ENCODE measurements at places on chromosomes 6 and 20.

- no peak for DNase-seq
Measured at GRCh38 chr6:13853871-13854270, 39.5 kb upstream of the MCUR1 start.

GRCh38 chr6:170226647-170227046 lies 64.2 kb downstream of the DLL1 start:
- DNase-seq, result no peak

- DNase-seq, result no peak
Measured at GRCh38 chr6:56280126-56280525, 32.7 kb upstream of the COL21A1 start.

GRCh38 chr20:46084805-46085178 lies 5.0 kb downstream of the NCOA5 start:
- no peak for DNase-seq

DNA sequence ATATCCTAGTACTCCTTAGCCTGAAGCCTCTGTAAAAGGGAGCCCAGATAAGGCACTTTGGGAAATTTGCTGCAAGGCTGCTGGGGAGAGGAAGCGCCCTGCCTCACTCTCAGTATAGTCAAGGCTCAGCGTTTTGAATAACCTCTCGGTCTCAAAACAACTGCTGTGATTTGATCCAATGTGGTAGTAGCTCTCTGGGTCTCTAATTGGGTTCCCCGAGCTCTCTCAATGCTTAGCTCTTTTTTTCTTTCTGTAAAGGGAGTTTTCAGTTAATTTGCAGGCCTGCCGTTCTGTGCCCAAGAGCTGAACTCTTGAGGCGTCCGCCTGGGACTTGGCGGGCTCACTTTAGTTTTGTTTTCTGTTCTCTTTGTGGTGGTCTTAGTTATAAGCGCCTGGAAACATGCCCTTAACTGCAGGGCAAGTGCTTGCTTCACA lies 41.2 kb downstream of the ZHX3 start:
- no peak for DNase-seq

DNA sequence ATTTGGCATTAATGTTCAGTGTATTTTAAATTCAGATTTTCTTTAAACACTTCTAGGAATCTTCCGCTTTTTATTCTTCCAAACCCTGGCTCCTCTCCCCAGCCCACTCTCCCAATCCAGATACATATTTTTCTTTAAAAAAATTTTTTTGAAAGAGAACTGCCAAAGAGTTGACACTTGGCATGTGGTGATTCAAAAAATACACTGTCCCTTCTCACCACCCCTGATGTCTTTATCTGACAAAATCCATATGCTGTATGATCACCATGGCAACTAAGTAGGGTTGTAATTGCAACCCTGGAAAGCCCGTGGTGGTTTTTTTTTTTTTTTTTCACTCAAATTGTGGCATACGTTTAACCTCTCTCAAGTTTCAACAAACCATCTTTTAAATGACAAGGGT lies 355.8 kb upstream of the SASH1 start:
- no peak for DNase-seq

DNA sequence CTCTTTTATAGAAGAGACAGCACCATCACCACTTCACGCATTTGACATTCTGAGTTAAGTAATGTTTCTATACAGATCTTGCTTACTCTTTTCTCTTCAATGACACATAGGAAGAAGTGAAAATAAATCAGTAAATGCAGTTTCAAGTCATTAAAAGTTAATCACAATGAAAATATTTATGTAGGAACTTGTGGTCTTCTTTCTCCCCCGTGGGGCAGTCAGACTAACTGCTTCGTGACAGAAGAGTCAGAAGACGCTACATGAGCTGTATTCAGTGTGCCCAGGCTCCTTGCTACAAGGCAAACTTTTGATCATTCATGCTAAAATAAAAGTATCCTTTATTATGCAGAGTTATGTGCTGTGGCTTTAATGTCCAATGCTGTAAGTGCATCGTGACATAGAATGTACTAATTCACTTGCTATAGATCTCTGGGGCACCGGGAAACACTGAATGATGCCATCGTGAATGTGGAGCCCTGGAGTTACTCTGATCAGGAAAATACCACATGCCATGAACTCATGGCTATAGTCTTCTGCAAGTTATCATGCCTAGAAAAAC lies 117.8 kb upstream of the TRAF3IP2 start:
- DNase-seq, result no peak

- DNase-seq, result no peak
Measured at GRCh38 chr6:157787080-157787479, 36.0 kb upstream of the SNX9 start.

GRCh38 chr6:24985323-24985722 lies 49.6 kb upstream of the RIPOR2 start:
- DNase-seq, result no peak

DNA sequence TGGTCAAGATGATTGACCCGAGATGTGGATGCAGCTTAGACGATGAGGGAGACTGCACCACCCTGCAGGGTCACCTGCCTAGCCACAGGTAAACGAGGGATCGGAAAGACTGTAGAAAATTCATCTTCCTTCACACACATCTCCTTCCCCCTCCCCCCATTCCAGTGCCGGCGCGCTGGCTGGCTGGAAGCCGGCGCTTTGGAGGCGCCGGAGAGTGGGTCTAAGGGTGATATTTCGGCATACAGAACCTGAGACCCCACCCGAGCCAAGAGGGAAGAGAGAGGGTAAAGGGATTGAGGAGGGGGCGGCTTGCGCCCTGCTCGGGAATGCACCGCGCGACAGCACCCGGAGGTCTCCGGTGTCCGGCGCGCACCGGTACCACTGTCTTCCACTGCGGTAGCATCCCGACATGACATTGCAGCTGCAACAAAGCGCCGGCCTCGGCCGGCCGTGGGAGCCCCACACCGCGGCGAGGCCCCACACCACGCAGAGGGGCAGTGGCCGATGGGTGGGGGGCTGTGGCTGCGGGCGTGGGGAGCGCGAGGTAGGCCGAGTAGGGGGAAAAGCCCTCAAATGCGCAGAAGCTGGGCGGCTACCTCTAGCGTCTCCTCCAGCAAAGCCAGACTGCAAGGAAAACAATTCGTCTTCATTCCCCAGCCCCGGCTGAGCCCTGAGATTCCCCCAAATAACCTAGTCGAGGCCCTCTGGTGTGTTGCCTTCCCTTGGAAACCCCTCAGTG lies 984 bp downstream of the TNFRSF21 start:
- DNase-seq, result no peak

GRCh38 chr6:161066511-161066910 lies 74.9 kb downstream of the MAP3K4 start:
- DNase-seq, result no peak

DNA sequence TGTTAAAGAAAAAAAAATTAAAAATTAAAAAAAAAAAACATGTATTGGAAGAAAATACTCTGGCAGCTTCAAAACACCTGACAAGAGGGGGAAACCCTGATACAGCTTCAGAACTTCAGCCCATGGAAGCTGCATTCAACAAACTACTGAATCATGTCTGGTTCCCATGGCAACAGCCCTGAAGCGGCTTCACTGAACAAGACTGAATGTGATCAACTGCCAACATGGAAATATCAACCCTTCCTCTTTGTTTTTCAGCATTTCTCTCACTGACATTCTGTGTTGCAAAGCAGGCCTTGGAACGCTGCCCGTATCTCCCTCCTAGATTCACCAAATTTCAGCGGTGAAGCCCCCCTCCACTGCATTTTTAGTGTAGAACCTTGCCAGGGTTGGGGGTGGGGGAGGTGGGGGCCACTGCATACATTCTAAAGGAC lies 91.3 kb upstream of the SHLD1 start:
- DNase-seq, result peak; percentile 6

DNA sequence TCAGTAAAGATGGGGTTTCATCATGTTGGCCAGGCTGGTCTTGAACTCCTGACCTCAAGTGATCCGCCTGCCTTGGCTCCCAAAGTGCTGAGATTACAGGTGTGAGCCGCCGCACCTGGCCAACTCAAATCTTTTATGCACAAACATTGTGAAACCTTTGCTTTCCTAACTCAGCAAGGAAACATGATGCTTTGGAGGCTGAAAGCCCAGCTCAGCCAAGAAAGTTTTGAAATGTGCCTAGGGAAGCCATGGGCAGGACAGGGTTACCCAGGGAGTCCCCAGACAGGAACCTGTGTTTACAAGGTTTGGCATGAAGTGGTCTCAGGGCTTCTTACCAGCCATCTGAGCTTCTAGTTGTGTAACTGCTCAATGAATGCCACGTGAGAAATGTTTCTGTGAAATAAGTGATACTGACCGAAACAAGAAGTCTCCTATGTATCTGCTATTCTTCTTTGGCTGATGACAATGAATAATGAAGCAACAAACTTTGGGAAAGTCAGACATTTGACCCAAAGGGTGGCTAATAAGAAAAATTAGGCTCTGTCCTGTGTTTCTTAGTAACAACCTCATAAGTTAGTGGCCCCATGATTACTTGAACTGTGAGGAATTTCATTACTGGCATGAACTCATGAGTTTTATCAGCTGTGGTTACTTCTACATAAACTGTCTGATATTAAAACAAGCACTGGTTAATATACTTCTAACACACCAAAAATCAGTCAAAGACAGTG lies 163.5 kb downstream of the KIF6 start:
- DNase-seq, result no peak

- no peak for DNase-seq
Measured at GRCh38 chr6:1540864-1541521, 68.7 kb upstream of the FOXC1 start.

DNA sequence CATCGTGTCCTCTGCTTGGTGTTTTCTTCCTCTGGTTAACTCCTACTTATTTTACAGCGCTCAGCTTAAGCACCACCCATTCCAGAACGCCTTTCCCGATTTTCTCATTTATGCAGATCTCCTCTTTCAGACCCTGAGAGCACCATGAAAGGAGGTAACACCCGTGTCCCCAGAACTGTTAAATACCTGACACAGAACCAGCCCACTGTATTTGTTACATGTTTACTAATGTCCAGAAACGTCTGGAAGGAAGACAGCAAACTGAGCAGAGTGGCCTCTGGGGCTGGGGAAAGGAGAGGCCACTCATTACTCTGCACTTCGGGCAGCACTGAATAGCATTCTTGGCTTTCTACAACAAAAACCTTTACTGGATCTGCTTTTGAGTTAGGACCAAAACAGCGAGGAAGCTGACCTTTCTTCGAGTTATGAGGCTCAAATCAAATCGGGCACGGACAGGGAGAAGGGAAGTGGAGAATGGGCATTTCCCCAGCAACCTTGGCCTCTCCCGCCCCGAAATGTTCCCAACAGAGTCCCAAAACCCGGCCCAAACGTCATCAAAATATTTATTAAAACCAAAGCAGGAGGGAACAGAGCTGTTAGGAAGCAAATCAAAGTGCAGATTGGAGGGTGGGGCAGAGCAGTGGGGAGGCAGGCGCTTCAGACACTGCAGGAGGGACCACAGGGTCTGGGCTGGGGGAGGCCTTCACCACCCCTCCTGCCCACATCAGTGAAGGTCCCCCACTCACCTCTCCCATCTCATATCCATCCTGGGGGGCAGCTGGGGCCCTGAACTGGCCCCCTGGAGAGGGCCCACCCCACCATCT lies 1.1 kb upstream of the NECAB3 start:
- no peak for DNase-seq

DNA sequence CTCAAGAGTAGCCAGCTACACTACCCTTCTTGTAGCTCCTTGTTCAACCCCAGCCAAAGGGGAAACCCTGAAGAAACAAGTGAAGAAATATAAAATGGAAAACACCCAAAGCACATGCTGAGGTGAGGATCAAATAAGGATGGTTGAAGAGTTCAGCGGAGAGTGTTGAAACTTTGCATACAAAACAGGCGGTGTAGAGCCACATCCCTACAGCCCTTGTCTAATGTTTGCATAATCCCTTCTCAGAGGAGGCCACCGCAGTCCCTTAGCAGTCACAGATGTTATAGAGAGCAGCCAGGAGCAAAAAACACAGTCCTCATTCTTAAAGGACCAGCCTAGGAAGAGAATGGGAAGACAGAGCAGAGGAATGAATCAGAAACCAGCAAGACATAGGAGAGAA lies 350.7 kb upstream of the SASH1 start:
- DNase-seq, result no peak

- DNase-seq, result no peak
Measured at GRCh38 chr6:26170951-26171841, 84.0 kb downstream of the HFE start.

GRCh38 chr6:149489967-149490366 lies 5.2 kb upstream of the ZC3H12D start:
- DNase-seq, result no peak

GRCh38 chr20:4100679-4101078 lies 85.3 kb upstream of the RNF24 start:
- no peak for DNase-seq

- no peak for DNase-seq
Measured at GRCh38 chr6:9401960-9402359, 966.6 kb upstream of the SLC35B3 start.

DNA sequence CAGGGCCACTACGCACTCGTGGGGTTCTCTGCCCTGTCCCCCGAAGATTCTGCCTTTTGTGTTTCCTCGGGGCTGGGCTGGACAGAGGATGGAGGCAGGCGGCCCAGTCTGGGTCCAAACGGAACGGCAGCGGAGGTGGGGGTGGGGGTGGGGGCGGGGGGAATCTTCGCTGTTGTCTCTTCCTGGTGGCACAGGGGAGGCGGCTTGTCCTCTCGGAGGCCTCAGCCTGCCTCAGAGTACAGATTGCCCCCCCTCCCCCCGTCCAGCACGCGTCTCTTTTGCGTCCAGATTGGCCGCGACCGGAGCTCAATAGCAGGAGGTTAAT lies 1.4 kb upstream of the INSM1 start:
- DNase-seq, result no peak

GRCh38 chr6:63821442-63821841 lies 185.8 kb downstream of the PHF3 start:
- no peak for DNase-seq

- DNase-seq, result no peak
Measured at GRCh38 chr6:1395506-1395905, 6.1 kb downstream of the FOXF2 start.

DNA sequence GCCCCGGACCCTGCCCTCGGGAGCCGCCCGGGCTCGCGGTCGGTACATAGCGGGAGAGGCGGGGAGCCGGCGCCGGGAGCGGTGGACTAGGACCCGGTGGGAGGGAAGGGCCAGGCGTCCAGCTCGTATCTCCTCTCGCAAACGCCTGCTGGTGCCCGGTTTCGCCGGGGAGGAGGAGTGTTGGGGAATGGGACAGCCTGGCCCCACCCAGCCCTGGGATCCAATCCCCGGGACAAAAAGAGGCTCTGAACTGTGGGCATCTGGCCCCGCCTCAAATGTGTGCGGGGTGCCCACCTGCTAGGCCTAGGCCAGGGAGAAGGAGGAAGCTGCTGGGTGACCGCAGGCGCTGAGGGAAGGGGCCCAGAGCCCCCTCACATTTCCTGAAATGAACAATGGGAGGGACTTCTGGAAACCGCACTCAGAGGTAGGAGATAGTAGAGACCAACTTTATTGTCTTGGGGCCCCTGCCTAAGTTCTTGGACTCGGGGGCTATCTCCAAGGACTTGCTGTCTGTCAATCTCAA lies at the start of gene KCNK17:
TSS of gene KCNK17 (minus strand) at position 147 of the 523 bp plus-strand sequence. CDS start at position 48, 99 bp downstream.
- no peak for DNase-seq

GRCh38 chr6:41697861-41698781 lies 37.3 kb downstream of the TFEB start:
- DNase-seq, result no peak

Data from stimulated activated CD4-positive, alpha-beta T cell treated with anti-CD3 and anti-CD28 coated beads, Interleukin-15, amount 100 ng/mL, for 1 hour (primary cell).